ENCODE measurements at places on chromosomes 11 and 22.

DNA sequence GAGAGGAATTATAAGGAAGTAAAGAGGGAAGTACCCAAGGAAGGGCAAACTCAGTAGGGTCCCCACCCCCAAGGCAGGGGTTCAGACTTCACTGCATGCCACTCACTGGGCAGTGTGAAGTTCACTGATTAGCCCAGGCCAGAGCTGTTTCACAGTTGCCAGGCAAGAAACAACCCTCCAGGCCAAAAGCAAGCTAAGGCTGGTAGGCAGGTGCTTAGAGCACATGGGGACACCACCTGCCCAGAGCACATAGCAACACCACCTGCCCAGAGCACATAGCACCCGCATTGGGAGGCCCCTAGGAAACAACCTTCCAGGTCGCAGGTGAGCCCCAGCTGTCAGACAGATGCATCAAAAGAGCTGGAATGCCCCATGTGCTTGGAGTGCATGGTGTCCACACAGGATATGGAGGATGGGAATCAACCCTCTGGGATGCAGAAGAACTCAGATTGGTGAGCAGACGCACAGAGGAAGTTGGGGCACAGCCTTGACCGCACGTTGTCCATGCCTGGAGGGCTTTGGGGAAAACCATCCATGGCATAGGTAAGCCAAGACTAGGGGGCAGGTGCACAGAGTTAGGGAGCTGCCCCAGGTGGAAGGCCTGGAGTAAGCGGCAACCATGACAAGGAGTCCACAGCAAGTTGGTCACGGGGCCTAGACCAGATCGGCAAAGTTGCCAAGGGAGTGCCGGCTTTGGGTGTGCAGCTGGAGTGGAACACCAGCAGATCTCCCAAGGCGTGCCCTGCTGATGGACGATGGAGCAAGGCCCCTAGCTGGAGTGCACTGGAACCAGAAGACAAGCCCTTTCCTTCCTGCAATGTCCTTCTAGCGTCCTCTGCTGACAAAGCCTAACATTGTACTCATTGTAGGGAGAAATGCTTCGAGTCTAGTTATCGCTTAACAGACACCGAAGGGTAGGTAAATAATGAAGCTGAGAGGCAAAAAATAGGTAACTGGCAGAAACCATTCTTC, 7.8 kb upstream of the TMEM216 start:
- no peak for DNase-seq

DNA sequence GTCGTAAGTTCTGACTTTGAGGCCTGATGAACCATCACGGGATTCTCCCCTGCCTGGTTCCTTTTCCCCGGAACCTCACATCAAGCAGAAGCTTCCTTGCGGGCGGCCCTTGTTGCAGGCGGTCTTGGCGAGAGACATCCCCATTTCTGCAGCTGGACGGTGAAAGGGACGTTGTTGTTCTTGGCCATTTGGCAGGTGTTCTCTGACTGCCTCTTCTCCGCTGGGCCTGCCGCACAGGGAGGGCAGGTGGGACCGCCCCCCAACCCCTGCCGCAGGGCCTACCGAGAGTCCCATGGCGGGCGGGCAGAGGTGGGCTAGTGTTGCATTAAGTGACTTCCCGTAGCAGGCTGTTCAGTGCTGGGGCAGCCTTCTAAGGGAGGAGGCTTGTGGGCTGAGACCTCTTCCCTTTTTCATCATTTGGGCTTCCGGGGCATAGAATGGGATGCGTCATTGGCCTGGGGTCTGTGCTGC, 26.9 kb upstream of the GRAMD4 start:
- DNase-seq: no peak

DNA sequence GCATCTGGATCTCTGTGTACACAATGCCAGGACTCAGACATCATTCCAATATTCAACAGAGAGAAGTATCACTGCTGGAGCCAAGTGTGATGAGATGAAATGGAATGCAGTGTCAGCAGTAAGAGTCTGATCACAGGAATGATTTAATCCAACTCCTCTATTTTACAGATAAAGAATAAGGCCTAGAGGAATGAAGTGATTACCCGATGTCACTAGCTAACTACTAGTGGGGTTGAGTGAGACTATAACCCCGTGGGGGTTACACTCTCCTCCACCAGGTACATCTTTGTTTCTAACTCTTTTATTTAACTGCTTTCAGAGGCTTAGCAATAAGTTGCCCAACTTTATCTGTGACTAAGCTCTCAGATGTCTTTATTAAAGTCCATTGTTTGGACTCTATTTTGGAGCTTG, 94.2 kb upstream of the FAT3 start:
- no peak for DNase-seq

GRCh38 chr22:17867160-17867785, 93.0 kb upstream of the BID start:
- DNase-seq: no peak

- peak; percentile 72 for DNase-seq
Measured at GRCh38 chr11:118216621-118217481, 8.0 kb downstream of the JAML start.

DNA sequence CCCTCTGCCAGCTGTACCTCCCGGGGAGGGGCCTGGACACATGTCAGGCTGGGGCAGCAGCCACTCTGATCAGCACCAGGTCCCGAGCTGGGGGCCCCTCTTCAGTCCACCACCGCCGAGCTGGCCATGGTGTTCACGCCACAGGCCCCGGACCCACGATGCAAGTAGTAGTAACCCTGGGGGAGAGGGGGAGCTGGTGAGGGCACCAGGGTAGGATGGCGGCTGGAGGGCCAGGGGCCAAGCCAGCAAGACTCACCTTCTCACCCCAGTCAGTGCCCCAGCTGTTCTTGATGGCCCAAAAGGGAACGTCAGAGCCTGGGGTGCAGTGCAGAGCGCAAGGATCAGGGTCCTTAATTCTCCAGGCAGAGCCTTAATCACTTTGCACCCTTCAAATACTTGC, 4.6 kb downstream of the CTSF start:
- no peak for DNase-seq

DNA sequence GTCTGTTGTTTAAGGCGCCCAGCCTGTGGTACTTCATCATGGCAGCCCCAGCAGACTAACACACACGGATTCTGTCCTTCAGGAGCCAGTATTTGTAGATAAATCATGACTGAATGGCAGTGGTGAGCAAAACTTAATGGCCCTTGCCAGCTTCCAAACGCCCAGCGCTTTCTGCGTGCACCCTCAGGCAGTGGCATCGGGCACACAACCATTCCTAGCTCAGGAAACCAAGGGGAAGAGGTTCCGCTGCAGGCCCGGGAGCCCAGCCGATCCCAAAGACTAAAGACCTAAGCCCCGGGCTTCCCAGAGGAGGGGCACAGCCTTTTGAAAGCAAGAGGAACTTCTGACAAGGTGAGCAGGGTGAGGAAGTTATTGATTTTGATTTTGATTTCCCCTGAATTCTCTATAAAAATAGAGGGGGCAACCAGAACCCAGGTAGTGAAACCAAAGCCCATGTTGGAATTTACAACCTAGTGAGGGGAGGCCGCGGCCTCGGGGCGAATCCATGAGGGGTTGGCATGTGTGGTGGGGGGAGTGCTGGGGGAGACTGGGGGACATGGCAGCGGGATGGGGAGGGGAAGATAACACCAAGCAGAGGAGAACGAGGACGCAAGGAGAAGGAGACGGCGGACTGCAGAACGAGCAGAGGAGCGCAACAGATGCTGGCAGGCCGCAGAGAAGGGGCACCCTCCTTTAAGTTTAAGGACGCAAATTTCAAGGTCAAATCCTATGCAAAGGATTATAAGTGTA, 79.9 kb upstream of the SEPTIN5 start:
- DNase-seq: no peak

- peak; percentile 54 for DNase-seq
Measured at GRCh38 chr11:69888483-69889181, 69.4 kb upstream of the FGF3 start.

DNA sequence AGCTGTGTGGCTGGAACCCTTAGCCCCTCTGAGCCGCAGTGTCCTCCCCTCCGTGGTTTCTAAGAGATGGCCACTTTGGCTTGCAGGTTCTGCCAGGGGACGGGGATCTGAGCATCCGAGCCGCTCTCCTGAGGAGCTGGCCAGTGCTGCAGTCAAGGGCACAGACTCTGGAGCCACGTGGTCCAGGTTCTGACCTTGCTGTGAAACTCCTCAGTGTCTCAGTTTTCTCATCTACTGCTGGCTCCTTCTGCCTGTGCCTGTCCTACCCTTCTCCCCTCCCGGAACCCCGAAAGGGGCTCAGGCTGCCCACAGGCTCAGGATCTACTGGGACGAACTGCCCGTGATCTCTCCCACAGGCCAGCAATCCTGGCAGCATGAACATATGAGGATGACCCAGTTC, 65.4 kb upstream of the TTLL12 start:
- DNase-seq: no peak

DNA sequence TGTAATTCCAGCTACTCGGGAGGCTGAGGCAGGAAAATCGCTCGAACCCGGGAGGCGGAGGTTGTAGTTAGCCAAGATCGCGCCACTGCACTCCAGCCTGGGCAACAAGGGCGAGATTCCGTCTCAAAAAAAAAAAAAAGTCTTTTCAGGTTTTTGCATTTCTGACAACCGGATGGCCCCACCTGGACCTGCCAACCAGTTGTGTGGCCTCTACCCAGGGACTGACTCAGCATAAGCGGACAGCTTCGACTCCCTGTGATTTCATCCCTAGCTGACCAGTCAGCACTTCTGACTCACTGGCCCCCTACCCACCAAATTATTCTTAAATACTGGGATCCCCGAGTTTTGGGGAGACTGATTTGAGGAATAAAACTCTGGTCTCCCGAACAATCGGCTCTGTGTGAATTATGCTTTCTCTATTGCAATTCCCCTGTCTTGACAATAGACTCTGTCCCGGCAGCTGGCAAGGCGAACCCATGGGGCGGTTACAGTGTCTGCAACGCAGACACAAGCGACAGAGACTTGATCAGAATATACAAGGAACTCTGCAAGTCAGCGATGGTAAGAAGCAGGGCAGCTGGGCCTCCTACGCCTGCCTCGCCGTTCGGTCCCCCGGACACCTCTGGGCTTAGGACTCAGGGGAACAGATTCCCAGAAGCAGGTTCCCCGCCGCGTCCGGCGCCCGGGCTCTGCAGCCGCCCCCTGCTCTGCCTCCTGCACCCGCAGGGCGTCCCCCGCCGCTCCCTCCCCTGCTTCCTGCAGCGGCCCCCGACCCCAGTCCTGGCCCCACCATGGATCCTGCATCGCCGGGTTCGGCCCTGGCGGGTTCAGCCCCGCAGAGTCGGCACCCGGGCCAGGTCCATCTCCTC, 741 bp upstream of the TALDO1 start:
- DNase-seq: no peak

DNA sequence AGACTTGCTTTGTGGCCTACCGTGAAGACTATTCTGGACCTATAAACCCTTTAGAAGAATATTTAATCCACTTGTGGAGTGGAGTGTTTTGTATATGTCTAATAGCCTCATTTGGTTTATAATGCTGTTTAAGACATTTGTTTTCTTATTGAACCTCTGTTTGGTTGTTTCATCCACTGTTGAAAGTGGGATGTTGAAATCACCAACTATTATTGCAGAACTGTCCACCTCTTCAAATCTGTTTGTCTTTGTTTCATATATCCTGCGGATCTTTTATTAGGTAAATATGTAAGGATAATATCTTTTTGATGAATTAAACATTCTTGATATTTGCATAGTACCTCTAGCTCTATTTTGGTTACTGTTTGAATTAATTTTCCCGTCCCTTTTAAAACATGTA, 49.1 kb downstream of the XKR3 start:
- DNase-seq: no peak

DNA sequence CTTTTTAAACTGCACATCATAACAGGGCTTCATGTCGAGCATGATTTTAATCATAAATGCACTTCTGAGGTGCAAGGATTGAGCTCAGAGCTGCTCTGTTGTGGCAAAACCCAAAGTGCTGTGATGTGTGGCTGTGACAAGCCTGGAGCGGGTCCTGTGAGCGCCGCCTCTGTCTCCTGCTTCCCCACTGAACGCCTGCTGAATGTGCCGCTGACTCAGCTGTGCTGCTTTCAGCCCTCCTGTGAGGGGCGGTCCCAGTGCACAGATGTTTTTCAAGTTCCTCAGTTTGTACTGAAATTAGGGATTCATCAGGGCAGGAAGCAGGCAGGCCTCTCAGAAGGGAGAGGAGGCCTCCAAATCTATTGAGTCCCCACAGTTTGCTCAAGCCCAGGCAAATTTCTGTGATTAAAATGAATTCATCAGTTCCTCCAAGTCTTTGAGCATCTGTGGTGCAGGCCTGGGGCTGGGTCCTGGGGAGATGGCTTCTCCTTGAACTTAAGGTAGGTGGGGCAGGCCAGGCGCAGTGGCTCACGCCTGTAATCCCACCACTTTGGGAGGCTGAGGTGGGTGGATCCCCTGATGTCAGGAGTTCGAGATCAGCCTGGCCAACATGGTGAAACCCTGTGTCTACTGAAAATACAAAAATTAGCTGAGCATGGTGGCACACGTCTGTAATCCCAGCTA, 3.0 kb upstream of the GTSE1 start:
- no peak for DNase-seq

- no peak for DNase-seq
Measured at GRCh38 chr11:21911061-21911460, 281.8 kb upstream of the ANO5 start.

DNA sequence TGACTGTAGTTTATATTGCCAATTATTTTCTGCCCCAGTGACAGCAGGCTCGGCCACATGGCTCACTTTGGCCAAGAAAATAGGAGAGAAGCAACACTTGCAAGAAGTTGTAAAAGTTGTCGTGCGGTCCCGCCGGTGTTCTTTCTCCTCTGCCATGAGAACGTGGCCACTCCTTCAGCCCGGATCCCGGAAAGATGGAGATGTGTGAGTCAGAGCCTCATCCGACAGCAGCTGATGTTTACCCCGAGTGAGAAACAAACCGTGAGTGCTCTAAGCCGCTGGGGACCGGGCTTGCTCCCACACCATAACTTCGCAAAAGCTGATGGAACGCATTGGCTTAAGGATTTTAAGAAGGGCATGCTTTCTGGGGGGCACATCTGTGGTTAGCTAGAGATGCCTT, 157.0 kb downstream of the CACNA1I start:
- DNase-seq: no peak

GRCh38 chr22:42412744-42413333, 19.4 kb downstream of the NFAM1 start:
- DNase-seq: no peak

DNA sequence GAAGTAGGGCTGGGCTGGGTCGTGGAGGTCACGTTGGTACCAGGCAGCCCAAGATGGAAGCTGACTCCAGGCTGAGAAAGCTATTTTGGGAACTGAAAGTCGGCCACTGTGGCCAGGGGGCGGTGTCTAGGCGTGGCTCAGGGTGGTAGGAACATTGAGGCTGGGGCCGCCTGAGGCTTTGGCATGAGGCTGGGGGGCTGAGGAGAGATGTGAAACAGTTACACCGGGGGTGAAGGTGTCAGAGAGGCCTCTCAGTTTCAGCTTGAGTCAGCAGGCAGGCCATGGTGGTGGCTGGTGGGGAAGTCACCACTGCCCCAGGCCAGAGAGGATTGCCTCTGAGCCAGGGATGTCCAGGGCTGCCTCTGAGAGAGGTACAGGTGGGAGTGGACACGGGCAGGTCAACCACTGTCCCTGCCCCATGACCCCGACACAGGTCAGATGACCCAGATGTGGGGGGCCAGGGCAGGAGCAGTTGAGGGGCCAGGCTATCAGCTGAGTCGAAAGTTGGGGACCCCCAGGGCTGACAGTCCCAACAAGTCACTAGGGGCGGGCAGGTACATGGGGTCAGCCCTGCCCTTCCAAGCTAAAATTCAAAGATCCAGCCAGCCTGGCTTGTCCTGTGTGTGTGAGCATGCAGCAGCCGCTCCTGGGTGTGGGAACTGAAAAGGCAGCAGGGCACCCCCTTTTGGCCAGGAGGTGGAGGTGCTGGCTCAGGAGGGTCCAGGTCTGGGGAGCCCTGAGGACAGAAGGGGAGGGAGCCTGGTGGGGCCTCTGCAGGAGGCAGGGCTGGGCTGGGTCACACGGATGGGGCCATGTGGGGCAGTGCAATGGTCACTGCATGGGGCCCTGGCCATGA, 7.2 kb downstream of the KCNK7 start:
- peak; percentile 82 for DNase-seq
